ENCODE measurements at places on chromosomes 16 and 17.

DNA sequence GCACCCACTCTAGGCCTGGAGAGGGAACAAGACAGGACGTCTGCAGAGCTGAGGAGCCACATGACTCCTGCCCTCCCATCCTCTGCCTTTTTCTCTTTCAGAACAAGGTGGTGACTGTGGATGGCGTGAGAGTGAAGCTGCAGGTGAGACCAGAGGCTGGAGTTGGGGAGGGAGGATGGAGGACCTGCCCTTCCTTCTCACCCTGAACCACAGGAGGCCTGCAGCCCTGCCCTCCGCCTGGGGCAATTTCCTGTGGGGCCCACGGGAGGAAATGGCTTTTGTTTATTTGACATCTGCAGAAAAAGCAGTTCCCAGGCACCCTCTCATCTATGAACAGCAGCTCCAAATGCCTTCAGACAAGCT is 5.1 kb downstream of the RAB37 start:
- DNase-seq: peak; percentile 85

DNA sequence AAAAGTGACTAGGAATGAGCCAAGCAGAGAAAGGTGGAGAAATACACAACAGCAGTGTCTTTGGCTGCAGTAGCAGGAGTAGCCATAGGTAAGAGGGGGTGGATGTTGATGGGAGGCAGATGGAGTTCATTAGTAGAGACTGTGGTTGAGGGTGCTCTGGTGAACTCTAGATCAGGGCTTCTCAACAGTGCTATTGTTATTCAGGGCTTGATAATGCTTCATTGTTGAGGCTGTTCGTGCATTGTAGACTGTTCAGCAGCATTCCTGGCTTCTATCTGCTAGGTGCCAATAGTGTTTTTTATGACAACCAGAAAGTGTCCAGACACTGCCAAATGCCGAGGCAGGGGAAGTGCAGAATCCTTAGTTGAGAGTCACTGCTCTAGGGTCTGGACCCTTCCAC is 3.6 kb downstream of the ALKBH5 start:
- DNase-seq: no peak

- DNase-seq: no peak
Observed at GRCh38 chr16:14485811-14486519, 144.1 kb downstream of the PARN start.

DNA sequence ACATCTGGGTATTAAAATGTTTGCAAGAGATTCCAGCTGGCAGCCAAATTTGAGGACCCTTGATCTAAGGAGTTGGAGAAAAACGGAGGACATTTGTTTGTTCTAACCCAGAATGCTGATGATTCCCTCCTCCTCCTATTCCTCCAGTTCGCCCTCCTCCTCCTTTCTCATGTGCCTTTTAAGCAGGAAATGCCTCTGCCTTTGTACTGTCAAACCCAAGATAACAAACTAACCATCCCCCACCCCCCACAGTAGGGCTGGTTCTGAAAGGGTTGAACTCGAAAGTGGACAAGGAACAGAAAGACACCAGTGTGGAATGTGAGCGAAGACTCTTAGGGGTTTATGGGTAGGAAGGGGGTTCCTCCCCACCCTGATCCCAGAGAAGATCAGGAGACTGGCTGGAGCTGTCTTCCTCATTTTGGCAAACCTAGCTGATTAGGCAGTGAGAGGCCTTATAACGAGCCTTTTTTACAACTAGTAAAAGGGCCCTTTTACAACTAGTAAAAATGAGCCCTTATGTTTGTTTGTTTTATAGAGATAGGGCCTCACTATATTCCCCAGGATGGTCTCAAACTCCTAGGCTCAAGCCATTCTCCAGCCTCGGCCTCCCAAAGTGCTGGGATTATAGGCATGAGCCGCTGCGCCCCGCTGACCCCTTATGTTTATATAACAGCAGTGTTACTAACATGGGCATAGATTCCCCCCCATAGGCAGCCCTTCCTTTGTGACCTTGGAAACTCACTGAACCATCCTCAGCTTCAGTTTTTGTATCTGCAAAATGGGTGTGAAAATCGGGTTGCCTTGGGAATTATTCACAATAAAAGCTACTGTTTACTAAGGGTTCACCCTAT is 975 bp downstream of the CHD9 start:
- DNase-seq: peak; percentile 26

GRCh38 chr17:75783069-75783783 is 1.4 kb upstream of the UNK start:
- DNase-seq: peak; percentile 42

GRCh38 chr17:16999931-17000625 is 28.2 kb upstream of the TNFRSF13B start:
- DNase-seq: no peak

- DNase-seq: no peak
Observed at GRCh38 chr17:71578446-71578845, 542.4 kb upstream of the SOX9 start.

DNA sequence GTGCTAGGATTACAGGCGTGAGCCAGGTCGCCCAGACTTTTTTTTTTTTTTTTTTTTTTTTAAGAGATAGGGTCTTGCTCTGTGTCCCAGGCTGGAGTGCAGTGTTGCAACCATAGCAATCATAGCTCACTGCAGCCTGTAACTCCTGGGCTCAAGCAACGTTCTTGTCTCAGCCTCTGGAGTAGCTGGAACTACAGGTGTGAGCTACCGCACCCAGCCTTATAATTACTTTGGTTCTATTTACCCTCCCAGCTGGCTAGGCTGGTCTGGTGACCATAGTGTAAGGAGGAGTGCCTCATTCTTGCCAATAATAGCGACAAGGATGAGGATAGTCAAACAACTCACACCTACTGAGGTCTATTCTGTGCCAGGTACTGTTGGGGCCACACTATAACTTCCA is 39.6 kb upstream of the USP7 start:
- DNase-seq: no peak

DNA sequence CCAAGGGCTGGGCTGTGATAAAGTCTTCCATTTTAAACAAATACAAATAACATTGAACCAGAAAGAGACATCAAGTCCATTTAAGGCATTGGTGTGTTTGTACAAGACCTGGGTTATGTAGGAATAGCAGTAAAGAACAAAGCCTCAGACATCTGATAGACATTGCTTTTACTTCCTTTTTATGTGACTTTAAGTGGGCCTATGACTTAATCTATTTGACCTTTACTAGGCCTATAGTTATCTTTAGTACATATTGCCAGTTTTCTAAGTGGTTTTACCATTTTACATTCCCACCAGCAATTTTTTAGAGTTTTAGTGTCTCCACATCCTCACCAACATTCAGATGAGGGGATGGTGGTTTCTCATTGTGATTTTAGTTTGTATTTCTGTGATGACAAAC is 298.8 kb downstream of the ZFHX3 start:
- no peak for DNase-seq

GRCh38 chr17:33200587-33200986 is 92.5 kb downstream of the ASIC2 start:
- no peak for DNase-seq

GRCh38 chr17:69486779-69487637 is 72.5 kb downstream of the MAP2K6 start:
- no peak for DNase-seq

DNA sequence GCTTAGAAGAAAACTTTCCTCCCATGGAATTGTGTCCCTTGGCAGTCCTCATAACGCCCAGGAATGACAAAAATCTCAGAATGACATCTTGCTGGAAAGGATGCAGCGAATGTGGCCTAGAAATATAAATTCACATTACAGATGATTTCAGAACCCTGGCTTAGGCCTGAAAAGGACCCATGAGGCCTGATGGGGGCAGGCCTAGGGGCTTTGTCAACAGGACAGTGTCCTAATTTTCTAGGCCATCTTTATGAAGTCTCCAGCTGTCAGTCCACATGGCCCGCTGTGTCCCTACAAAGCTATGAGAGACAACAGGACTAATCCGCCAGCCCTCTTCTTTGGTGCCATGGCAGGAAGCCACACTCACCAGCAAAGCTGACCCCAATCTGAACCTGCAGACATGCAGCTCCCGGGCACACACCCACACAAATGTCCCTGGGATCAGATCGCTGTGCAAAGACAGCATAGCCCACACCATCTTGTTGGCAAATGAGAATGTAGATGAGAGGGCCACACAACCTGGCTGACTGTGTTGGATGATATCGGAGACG is 40.4 kb upstream of the DNAH17 start:
- no peak for DNase-seq

DNA sequence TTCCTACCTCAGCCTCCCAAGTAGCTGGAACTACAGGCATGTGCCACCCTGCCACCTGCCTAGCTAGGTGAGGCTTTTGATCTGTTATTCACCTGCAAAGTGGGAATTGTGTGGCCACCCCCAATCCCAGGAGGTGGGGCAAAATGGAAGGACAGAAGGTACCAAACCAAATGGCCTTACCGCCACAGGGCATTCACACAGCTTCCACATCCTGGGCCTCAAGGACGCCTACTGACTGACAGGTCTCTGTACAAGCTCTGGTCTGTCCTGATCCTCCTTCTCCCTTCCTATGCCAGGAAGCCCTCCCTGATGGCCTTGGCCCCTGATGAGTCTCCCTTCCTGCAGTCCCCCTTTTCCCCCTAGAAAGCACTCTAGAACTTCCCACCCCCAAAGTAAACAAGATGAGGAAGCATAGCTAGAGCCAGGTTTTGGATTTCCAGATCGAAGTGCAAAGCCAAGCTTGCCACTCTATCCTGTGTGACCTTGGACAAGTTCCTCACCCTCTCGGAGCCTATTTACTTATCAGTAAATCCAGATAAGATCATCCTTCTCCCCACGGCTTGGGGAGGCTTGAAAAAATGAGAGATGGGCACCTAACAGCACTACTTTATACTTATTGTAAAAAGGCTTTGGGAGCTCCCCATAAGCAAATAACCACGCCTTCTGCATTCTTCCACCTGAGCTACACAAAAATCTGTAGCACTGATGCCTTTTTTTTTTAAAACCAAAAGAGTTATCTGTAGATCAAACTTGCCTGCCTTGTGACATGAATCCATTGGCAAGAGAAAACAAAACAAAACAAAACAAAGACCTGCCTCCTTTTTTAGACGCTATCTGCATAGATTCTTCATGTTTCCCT is 4.5 kb downstream of the PLLP start:
- DNase-seq: no peak

GRCh38 chr16:68257906-68258800 is 6.2 kb upstream of the SLC7A6 start:
- DNase-seq: no peak

- DNase-seq: no peak
Observed at GRCh38 chr16:30967795-30968194, 10.2 kb downstream of the SETD1A start.

DNA sequence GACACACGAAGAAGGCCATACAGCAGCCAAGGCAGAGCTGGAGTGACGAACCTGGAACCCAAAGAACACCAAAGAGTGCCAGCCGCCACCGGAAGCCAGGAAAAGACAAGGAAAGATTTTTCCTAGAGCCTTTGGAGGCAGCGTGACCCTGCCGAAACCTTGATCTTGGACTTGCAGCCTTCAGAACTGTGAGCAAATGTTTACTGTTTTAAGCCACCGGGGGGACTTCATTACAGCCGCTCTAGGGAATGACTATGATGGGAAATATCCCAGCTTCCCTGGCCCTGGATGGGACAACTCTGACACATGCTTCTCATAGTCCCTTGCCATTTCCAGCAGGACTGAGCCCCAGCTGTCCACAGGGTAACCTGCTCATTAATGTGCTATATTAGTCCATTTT is 270.6 kb downstream of the HAPSTR1 start:
- no peak for DNase-seq

GRCh38 chr17:8277317-8277716 is 11.2 kb upstream of the RANGRF start:
- no peak for DNase-seq

DNA sequence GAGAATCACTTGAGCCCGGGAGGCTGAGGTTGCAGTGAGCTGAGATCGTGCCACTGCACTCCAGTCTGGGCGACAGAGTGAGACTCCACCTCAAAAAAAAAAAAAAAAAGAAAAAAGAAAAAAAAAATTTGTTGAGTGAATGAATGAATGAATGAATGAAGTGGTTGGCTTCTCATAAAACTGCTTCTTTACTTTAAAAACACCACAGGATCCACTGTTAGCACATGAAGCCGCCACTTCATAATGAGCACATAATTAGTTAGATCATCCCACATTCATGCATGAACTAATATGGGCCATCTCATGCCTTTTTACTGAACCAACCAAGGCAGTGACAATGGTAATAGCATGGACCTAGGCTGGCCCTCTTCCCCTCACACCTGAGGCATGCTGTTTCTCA is 135.0 kb upstream of the XYLT1 start:
- DNase-seq: no peak

DNA sequence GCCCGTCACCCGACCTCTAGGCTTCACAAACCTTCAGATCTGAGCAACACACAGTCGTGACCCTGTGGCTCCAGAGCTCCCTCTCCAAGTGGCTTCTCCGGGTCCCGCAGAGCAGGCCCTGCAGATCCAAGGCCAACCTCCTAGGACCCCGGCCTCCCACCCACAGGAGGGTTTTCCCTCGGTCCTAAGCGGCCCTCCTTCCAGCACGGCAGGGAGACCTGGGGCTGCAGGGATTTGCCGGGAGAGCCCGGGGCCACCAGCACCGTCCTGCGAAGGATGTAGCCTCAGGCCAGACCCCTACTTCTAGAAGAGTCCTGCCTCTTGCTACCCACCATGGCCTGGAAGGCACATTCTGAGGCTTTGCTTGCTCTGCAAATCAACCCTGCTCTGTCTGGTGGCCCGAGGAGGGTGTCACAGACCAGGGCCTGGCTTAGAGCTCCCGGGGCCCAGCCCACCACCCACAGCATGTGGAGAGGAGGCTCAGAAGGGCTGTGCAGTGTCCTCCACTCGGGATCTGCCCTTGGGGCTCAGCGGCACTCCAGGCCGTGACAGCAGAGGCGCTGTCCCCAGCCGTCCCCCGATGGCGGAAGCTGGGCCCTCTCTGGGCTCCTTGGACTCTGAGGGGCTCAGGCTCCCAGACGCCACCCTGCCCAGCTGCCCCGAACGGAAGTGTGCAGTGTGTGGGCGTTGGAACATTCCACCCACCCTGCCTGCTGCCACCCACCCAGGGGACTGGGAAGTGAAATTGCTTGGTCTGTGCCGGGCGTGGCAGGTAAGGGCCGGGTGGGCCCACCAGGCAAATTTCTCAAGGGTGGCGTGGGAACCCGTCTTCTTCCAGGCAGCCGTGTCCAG is 28.8 kb upstream of the ACSF3 start:
- DNase-seq: no peak

- no peak for DNase-seq
Observed at GRCh38 chr17:65504141-65504540, 57.3 kb downstream of the AXIN2 start.

GRCh38 chr17:68701046-68701445 is 99.9 kb upstream of the FAM20A start:
- DNase-seq: no peak

DNA sequence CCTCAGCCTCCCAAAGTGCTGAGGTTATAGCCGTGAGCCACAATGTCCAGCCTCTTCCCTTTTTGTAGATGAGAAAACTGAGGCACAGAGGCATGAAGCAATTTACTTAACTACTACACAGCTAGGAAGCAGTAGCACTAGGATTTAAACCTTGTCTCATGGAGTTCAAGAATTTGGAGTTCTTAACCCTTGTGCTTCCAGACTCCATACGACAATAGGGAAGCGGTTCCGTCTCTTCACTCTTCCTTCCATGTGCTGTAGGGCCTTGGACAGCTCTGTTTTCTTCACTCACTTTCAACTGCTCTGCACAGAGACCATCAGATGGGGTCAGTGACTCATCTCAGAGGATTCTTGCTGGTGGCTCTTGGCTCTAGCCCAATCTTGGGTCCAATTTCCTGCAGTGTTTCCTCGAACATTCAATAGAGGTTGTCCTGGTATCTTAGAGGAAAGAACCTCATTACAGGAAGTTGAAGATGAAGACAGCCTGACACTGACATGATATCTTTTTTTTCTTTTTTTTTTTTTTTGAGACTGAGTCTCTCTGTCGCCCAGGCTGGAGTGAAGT is 19.3 kb downstream of the ITGAL start:
- DNase-seq: peak; percentile 36
